ENCODE measurements at places on chromosomes 1 and 21.

GRCh38 chr1:77222496-77222895 is 3.3 kb upstream of the PIGK start:
- no peak for DNase-seq

GRCh38 chr1:42966688-42967612 is 8.3 kb upstream of the SLC2A1 start:
- DNase-seq = no peak

DNA sequence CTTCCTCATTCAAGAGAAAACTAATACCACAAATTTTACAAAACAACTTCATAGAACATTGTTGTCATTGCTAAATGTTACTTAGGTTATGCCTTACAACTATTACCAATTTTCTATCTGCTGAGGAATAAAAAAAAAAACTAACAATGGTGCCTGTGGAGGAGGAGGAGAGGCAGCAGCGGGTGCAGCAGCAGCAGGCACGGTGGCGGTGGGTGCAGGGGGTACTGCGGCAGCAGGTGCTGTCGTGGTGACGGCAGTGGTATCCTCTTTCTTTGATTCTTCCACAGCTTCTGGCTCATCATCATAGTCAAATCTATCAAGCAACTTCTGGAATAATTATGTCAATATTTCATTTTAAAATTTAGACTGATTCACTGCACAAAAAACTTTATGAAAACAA is 35.5 kb downstream of the SCAF4 start:
- DNase-seq = no peak

DNA sequence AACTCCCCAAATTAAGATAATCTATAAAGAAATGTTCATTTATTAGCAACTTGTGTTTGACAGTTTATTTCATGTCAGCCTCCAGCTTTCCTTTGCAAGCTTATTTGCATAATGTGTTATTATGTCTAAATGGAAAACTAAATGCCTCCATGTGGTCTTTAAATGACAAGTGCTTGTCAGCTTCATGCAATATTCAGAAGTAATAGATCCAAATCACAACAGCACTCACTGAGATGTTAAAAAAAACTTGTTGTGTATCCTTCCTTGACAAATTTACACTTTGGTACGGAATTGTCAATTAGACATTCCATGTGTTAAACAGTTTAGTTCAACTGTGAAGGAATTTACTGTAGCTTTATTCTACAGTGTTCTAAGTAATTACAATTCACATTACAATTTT is 124.4 kb upstream of the PTBP2 start:
- DNase-seq = no peak

GRCh38 chr1:87334351-87335174 is 5.9 kb downstream of the LMO4 start:
- DNase-seq = no peak

DNA sequence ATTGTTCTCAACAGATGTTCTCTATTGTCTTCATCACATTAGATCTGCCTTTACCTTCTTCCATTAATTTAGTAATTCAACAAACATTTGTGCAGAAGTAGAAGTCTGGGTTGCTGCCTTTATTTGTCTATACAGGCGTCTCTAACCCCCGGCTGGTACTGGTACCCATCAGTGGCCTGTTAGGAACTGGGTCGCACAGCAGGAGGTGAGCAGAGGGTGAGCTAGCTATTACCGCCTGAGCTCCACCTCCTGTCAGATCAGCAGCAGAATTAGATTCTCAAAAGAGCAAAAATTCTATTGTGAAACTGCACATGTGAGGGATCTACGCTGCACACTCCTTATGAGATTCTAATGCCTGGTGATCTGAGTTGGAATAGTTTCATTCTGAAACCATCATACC is 12.9 kb upstream of the EDEM3 start:
- DNase-seq = no peak

GRCh38 chr1:243529512-243529911 is 273.7 kb downstream of the SDCCAG8 start:
- DNase-seq = no peak

GRCh38 chr1:20630729-20631128 is 2.5 kb upstream of the PINK1 start:
- DNase-seq = no peak

GRCh38 chr1:55965981-55966461 is 613.3 kb downstream of the PLPP3 start:
- DNase-seq = no peak

GRCh38 chr1:209878964-209879363 is 51.2 kb downstream of the UTP25 start:
- DNase-seq = no peak

DNA sequence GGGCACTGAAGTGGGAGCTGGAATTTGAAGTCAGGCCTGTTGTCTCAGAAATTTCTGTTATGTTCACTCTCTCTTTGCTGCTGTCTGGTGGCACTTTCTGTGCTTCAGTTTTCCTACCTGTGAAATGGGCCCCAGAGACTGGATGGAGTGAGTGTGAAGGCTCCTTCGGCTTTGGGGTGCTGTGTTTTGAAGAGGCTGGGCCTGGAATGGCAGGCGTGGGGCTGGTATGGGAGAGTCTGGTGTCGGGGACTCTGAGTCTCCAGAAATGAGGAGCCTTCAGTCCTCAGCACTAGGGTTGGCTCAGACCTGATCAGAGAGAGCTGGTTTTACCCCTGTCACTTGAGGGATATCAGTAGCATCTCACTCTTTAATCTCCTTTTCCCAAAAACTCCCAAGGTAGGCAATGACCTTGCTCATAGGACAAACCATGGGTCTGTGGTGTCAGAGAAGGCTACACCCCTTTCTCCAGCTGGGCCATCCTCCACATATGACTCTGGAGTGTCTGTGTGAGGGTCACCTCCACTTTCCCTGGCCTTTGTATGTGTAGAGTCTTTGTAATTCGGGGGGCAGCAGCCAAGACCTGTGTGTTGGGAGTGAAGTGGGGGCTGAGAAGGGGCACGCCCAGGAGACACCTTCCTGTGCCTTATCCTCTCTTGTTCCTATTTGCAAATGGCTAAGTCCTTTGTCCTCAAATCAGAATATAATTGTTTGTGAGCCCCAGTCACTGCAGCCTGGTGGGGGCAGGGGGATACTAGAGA is 279.9 kb downstream of the PTPRU start:
- DNase-seq = no peak

DNA sequence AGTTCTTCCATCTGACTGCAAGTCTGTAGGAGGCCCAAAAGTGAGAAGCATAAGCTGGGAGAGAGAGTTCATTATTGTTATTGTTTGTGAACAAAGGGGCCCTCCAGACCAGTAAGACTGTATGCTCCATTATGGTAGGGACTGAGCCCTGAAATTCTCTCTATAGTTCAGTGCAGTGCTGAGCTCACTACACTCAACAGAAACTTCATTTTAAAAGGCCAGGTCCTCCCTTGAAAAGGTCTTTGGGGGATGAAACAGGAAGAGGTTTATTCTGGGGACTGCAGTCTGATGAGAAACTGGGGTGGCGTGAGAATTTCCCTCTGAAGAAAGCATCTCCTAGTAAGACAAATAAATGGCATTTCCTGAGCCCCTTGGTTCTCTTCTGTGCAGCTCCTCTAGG is 5.5 kb upstream of the GATAD2B start:
- no peak for DNase-seq

DNA sequence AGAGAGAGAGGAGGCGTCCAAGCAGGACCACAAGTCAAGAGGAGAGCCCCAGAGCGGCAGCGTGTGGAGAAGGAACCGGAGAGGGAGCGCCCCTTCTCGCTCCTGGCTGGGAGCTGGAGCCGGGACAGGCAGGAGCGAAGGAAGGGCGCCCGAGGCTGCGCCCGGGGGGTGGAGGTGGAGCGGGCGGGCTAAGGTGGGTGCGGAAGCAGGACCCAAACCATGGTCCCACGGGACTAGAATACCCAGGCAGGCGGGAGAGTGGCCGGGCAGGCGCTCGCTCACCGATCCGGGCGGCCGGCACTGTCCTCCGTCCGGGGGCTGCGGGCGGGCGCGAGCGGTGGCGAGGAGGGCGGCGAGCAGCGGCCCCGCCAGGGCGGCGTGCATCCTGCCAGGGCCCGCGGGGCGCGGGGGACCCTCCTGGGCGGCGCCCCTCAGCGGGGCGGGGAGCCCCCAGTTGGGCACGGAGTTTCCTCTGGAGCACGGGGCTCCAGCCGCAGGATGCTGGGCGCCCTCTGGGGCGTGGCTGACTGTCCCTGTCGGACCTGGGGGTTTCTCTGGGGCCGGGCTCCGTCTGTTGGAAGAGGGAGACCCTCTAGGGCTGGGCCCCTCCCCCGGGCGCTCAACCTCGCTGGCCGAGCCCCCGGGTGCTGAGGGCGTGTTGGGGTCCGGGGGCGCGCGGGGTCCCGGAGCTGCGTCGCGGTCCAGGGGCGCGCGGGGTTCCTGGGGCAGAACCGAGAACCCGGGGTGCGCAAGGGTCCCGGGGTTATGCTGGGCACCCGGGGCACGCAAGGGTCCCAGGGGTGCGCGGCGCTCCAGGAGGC is 569 bp downstream of the TRABD2B start:
- no peak for DNase-seq

- DNase-seq = no peak
These were observed 3.4 kb downstream of the TMEM240 start for GRCh38 chr1:1536938-1537546.

GRCh38 chr1:60367532-60367931 is 294.0 kb upstream of the C1orf87 start:
- DNase-seq = no peak

GRCh38 chr1:210739627-210740026 is 394.3 kb downstream of the KCNH1 start:
- DNase-seq = no peak

DNA sequence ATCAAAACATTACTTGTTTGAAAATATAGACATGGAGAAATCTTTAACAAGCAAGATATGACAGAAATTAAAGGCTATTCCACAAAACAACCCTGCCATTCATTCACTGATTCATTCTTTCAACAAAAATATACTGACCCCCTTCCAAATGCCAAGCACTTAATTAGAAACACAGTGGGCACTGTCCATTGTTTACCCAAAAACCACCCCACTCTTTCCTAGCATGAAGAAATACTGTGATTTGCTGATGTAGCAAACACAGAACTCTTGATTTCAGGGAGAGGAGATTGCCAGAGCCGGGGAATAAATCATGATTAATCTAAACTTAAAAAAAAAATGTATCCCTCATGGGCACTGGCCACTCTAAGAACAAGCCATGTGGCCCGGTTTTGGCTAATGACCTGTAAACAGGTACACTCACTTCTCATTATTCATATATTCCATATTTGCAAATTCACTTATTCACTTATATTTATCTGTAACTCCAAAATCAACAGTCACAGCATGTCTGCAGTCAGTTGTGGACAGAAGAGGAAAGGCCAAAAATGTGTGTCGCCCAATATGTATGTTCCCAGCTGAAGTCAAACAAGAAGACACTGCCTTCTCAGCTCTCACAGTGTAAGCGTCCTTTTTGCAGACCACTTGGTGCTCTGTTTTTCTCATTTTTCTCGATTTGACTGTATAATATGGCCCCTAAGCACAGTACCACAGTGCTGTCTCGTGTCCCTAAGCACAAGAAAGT is 133.1 kb downstream of the SMYD3 start:
- DNase-seq = no peak

GRCh38 chr1:116352349-116352813 is 20.7 kb upstream of the ATP1A1 start:
- no peak for DNase-seq

DNA sequence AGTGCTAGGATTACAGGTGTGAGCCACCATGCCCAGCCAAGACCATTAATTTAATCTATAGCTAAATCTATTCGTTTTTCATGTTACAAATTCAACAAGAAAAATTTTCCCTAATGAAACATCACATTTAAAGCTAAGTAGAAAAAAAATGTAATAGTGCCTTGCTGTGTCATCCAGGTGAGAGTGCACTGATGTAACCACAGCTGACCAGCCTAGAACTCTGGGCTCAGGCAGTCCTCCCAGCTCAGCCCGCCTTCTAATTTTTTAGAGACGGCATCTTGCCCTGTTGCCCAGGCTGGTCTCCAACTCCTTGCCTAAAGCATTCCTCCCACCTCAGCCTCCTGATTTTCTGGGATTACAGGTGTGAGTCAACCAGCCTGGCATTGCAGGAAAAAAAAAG is 109.0 kb downstream of the PPIAL4G start:
- no peak for DNase-seq

- no peak for DNase-seq
These were observed 184.2 kb downstream of the EIF4G3 start for GRCh38 chr1:20992322-20993056.

- DNase-seq = no peak
These were observed 9.4 kb upstream of the JAK1 start for GRCh38 chr1:64975740-64976139.

- DNase-seq = no peak
These were observed 9.5 kb downstream of the ETNK2 start for GRCh38 chr1:204142032-204142974.

DNA sequence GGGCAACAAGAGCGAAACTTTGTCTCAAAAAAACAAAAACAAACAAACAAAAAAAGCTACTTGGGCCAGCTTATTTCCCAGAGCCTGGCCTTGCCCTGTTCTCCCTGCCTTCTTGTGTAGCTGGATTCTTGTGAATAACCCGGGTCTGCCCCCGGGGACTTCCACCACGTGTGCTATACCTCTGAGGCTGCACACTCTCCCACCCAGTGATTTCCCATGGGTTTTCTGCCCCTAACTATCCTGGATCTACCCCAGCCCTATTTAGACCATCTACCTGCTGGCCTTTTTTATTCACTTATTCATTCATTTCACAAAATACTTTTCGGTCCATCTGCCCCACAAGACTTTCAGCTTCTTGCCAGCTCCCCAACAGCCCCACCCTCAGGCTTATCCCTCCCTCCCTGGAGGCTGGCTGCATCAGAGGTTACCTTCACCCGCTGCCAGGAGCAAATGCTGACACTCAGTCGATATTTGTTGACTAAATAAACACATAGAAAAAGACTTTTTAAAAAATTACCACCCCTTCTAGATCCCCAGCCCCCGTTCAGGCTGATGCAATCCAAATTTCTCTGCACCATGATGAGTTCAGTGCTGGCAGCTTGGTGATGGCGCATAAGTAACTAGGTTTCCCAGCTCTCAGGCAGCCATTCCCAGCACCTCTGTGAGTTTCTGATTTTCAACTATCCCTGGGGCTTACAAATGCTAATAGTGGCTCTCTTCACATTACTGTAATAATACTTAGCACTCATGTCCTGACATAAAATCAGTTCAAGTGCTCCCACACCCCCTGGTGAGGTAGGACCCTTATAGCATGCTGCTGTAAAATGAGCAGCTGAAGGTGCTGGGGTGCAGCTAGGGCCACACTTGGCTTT is 30.7 kb upstream of the TARBP1 start:
- no peak for DNase-seq

DNA sequence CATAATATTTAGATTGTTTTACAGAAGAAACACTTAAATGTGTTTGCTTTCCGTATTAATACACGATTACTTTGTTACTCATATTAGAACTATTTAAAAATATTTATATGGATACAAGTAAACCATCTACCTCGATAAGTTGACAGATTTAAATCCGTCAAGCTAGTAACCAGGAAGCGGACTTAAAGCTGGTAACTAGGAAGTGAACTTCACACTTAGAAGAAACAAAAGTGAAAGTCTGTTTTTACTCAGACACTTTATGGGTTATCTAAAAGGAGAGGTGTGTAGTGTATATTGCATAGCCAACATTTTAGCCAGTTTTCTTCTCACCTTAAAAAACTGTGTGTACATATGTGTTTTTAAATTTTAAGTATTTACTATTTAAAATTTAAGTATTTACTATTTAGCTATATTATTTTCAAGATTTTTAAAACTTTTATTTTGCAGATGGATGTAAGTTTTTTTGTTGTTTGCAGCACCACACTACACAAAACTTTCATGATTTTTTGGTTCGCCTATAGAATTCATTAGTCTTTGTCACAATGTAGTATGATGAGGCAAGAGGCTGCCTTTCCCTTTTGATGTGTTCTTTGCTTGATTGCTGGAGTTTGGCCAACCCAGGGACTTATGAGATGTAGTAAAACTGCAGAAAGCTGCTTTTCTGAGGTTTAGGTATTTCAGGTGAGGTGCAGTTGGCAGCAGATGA is 2.7 kb downstream of the USP25 start:
- DNase-seq = no peak
